ENCODE measurements at places on chromosomes 6 and 20. TPM values are rescaled to one million over a fixed set of nuclear protein-coding genes. Genes with fewer than 3 reads are reported as not detected.

FAM50B gene
- 6.1 TPM for total RNA-seq

MKKS gene
- 14.4 TPM for total RNA-seq

RBM24 gene
- 1.3 TPM for total RNA-seq

BPIFB6 gene
- not detected for total RNA-seq

VPS16 gene
- 42.0 TPM for total RNA-seq

TRAPPC3L gene
- not detected for total RNA-seq

GSTA3 gene
- not detected for total RNA-seq

C6orf141 gene
- total RNA-seq = 3.9 TPM

ASIP gene
- total RNA-seq = not detected

SLC24A3 gene
- 16.9 TPM for total RNA-seq

FRK gene
- total RNA-seq = 0.80 TPM

DNMT3B gene
- 0.39 TPM for total RNA-seq

PLCB4 gene
- total RNA-seq = 5.3 TPM

TTK gene
- total RNA-seq = 0.58 TPM

SMOC2 gene
- total RNA-seq = 46.3 TPM

SOX18 gene
- 70.5 TPM for total RNA-seq

PDSS2 gene
- 11.5 TPM for total RNA-seq

SYCP2L gene
- total RNA-seq = 0.93 TPM

C20orf204 gene
- 0.74 TPM for total RNA-seq

FGD2 gene
- 32.6 TPM for total RNA-seq

C20orf141 gene
- total RNA-seq = 0.84 TPM

CLDN20 gene
- not detected for total RNA-seq

PRICKLE4 gene
- total RNA-seq = 2.0 TPM

SIRPB1 gene
- 7.6 TPM for total RNA-seq

JAG1 gene
- total RNA-seq = 96.7 TPM

BHLHE23 gene
- not detected for total RNA-seq

SYNCRIP gene
- total RNA-seq = 98.4 TPM

DEFB132 gene
- total RNA-seq = 1.5 TPM

MROH8 gene
- total RNA-seq = 6.9 TPM

ERVFRD-1 gene
- total RNA-seq = 0.13 TPM

ABHD16B gene
- not detected for total RNA-seq

MICA gene
- 9.9 TPM for total RNA-seq

PLAGL1 gene
- 40.9 TPM for total RNA-seq

KAT14 gene
- 9.4 TPM for total RNA-seq

ALDH8A1 gene
- 1.1 TPM for total RNA-seq

Data from mesenteric fat pad (tissue), 1 donor.